ENCODE measurements at places on chromosomes 2 and 18.

- DNase-seq, result no peak
Measured at GRCh38 chr2:190378880-190379237, 29.3 kb upstream of the MFSD6 start.

DNA sequence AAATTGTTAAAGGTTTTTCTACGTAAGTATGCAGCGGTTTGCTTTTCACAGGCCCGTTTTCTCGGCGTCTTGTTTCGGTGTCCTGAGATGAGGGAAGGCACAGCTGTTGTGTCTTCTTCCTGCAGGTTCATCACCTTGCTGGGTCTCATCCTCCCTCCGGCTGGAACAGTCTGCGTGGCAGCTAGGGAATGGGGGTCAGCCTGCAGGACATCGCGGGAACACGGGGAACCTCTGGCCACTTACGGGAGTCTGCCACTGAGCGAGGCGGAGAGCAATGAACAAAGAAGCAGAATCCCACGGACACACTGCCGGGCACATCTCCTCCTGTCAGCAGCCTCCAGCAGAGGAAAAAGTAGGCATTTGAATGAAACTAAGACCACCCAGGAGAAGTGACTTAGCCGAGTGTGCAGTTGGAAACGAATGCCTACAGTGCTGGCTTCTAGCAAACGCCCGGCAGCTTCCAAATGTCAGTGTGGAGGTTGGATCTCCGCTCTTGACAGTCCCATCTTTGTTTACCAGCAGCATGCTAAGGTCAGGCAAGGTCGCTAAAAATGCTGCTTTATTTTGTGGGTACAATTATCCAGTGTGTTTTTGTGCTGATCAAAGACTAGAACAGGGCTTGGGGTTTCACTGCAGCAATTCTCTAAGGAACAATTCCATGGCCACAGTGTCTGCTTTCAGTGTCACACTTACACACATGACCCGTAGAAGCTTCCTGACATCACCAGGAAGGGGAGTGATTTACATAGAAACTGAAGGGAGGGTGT, 109.8 kb upstream of the SEC11C start:
- no peak for DNase-seq

DNA sequence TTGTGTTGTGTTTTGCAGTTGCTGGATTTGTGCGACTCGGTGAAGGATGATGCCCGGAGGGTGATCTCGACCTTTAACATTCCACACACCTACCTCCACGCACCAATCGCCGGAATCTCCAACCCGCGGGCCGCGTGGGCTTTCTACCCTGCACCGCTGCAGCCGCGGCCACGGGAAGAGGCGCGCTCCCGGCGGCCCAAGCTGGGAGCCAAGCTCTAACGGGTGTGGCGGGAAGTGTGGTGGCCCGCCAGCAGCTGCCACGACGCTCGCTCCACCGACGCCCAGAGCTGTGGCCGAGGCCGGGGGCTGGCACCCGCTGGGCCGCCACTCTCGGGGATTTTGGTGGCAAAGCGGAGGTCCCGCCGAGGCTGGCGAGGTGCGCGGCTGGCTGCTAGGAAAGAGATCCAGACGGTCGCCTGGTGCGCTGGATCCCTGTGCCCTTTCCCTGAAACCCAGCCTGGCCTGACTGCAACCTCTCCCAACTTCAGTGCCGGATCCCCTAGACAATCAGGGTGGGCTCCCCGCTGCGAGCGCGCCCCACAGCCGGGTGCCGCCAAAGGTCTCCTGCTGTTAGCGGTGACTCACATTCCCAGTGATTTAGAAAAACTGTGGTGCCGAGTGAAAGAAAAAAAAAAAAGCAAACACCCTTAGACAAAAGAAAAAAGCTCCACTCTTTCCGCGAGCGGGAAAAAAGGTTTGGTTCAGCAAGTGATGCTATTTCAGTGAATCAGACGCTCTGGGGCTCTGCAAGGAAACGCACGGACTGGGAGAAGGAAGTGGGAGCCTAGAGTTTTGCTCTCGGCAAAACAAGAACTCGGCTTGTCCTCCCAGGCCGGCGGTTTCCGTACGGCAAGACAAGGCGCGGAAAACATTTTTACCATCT, 2.9 kb upstream of the BCL2L11 start:
- DNase-seq, result no peak

DNA sequence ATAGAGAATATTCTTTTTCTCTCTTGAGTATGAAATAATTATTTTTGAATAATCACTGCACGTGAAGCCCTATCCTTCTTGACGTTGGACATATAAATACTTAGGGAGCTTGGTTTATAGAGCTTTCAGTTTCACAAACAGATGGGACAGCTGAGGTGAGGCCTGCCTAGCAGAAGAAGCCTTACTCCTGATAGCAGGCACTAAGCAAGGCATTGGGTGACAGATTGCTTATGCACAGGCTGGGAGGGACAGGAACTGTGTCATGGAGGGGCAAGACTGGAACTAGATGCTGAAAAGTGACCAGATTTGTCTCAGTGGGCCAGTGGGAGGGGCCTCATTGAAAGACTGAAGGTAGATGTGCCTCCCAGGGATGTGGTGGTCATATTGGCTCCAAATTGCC, 220.8 kb downstream of the NEDD4L start:
- DNase-seq, result no peak

DNA sequence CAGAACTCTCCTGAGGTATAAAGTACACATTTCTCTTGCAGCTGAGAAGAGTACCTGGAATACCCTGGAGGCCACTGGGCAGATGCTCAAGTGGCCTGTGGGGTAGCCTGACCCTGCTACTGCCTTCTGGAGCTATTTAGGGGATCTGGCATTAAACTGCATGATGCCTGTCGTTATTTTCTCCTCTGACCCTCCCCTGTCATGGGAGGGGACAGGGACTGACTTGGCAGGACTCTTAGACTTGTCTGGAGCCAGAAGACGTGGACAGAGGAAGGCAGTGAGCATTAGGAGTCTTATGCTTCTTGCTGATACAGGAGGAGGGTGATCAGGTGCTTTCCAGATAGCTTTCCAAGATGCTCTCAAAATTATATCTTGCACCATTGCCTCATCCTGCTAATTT, 24.8 kb downstream of the CNRIP1 start:
- no peak for DNase-seq

DNA sequence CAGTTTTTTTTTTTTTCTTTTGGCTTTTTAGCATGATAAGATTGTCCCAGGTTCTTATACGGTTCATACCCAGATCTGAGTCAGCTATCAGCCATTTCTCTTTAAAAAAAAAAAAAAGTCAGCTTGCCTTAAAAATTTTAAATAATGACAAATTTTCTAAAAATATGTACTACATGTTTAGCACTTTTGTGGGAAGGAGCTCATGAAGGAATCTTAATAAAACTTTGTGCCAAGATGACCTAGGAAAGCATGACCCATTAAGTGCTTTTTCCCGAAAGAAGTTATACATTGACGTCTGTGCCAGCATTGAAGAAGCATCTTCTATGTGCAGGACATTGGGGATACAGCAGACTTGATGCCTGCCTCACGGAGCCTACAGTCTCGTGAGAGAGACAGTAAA, 4.5 kb upstream of the RBMS1 start:
- no peak for DNase-seq

DNA sequence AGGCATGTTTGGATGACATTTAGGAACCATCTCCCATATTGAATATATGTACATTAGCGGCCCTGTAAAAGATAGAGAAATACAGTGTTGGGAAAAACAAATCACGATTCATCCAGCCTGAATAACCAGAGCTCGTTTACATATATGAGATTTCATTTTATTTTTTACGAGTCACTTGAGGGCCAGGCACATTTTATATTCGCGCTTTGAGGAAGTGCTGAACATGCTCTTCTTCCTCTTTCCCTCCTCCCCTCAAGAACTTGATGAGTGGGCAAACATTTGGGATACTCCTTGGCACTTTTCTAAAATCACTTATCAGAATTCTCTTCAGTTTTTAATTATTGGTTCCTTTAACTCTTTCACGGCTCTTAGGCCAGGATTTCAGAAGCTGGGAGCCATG, 268.0 kb upstream of the TANK start:
- DNase-seq, result no peak

GRCh38 chr18:63681449-63682340, 20.0 kb upstream of the SERPINB3 start:
- no peak for DNase-seq

GRCh38 chr2:173982918-173983317, 17.7 kb upstream of the SP3 start:
- peak; percentile 18 for DNase-seq

GRCh38 chr2:67669168-67669567, 272.0 kb downstream of the ETAA1 start:
- no peak for DNase-seq

- no peak for DNase-seq
Measured at GRCh38 chr2:12120281-12121150, 374.1 kb downstream of the LPIN1 start.

- no peak for DNase-seq
Measured at GRCh38 chr2:104733226-104733943, 120.5 kb upstream of the POU3F3 start.

DNA sequence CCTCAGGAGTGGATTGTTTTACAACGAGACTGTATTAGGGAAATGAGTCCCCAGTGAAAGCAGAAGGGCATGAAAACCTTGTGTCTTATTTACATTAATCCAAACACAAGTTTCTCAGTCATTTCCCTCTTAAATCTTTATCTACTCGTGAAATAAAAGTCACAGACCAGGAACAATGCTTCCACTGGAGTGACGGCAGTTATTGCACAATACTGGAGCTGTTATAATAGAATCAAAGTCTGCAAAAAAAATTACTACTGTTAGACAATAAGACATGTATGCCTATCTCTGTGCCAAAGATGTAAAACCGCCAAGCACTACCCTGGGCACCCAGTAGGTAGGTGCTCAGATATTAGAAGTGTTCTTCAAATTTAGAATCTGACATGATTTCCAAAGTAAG, 375.5 kb downstream of the ZNF521 start:
- no peak for DNase-seq

DNA sequence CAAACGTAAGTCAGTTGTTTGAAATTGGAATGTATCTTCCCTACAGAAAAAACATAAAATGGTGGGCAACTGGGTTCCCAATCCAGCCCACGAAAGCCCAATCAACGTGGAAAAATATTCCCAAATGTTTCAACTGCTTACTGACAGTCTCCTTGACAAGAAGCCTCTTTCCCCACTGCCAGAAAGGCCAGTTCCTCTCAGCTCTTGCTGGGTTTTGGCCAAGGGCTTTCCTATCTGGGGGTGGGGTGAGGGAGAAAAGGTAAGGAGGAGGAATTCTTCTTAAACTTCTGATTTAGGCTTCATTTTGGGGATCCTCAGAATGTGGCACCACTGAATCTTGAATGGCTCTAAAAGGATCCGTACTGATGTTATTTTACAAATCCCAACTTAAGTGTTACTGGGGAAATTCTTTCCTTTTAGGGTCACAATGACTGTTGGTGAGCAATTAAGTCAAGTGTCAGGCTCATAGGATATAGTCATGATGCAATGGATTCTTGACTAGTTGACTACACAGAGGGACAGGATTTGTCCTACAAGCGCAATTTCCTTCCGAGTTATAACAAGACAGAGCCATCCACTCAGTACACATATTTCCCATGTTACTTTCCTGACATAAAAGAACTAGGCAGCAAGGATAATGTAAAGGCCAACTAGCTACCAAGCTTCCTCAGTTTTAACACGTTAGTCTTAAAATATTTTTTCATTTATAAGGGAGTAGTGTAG, 73.6 kb downstream of the SPRED2 start:
- DNase-seq, result no peak

DNA sequence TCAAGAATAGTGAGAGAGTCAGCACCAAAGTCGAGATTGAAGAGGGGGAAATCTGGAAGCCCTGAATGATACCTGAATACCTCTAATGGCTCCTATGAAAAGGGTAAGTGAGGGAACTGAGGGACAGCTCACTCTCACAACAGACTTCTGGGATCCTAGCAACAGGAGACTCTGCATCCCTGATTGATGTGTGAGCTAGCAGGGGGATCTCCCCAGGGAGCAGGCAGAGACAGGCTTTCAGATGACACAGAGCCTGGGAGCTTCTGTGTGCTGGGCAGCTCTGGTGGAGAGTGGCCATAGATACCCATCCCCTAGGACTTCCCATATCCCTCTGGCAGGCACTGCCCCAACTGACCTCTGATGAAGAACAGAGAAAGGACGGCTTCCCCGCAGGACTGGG, 206.2 kb downstream of the EXOC6B start:
- DNase-seq, result no peak

GRCh38 chr2:196915507-196916189, 10.9 kb downstream of the PGAP1 start:
- DNase-seq, result no peak

- DNase-seq, result no peak
Measured at GRCh38 chr2:231975001-231975400, 13.5 kb downstream of the DIS3L2 start.

All from nucleus accumbens (tissue), 56 donors.